ENCODE measurements at places on chromosomes 16 and 17. TPM values are rescaled to one million over a fixed set of nuclear protein-coding genes. Genes with fewer than 3 reads are reported as not detected.

The PLA2G10 gene
- not detected for total RNA-seq

The SLC26A11 gene
- 21.9 TPM for total RNA-seq

The CCDC154 gene
- total RNA-seq = 0.21 TPM

The TP53TG3 gene
- not detected for total RNA-seq
